Stimulated activated CD8-positive, alpha-beta memory T cell treated with anti-CD3 and anti-CD28 coated beads, Interleukin-15, amount 100 ng/mL, for 4 hours (primary cell): ENCODE measurements at places on chromosomes 6 and 20.

DNA sequence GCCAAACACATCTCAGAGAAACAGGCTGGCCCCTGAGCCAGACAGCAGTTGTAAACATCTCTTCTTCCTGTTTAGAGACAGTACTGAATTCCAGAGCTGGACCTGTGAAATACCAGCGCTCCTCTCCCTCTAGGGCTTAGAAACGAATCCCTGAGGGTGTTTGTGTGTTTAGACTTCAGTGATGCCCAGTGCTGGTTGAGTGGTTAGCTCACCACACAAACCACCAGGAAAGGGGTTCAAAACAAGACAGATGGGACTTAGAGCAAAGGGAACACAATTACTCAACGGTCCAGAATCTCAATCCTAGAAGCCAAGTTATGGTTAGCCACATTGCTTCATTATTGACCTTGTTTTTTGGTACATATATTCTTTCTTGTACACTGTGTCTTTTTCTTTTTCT is 108.7 kb upstream of the TMEM170B start:
- no peak for DNase-seq

DNA sequence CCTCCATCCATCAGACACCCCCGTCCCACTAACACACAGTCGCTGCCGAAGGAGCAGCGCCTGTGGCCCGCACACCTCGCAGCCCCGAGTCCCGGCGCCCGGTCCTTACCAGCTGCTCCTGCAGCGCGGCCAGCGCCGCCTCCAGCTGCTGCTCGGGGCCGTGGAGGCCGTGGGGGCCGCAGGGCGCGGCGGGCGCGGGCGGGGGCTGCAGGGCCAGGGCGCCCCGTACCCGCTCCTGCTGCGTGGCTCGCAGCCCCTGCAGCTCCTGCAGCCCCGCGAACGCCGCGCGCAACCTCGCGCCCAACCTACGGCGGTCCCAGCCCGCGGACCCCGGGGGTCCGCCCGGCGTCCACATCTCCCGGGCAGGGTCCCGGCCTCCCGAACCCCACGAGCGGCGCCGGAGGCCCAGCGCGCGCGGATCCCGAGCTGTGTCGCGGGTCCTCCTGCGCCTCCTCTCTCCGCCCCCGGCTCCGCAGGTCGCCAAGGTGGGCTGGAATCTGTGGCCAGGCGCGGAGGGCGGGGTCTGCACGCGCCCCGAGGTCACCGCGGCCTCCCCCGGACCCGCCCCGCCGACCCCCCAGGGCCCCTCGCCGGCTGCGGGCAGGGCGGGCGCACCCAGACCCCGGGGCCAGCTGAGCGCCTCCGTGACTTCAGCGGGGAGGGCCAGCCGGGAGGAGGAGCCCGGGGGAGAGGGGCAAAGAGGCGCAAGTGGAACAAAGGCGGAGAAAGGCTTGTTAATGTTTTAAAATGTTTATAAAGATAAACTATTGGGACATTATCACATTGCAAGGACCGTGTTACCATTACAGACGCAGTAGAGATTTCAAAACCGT is at the start of gene DACT2:
Gene DACT2, minus strand, starts transcription at position 499 of the 833 bp plus-strand sequence. Its CDS starts 144 bp downstream, at position 355.
- DNase-seq = no peak

DNA sequence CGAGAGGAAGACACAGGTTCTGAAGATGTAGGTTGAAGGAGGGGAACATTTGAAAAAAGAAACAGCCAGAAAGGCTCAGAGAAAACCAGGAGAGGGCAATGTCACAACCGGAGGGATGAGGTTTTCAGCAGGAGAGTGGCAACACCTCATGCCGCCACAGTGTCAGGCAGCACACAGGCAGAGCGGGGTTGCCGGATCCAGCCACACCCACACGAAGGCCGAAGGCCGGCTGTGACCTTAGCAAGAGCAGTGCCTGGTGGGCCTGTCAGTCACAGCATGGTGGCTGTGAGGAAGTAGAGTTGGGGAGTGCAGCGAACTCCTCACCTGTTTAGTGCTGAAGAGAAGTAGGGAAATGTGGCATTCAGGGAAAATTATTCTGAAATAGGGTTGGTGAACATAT is 14.0 kb downstream of the HDDC2 start:
- no peak for DNase-seq

DNA sequence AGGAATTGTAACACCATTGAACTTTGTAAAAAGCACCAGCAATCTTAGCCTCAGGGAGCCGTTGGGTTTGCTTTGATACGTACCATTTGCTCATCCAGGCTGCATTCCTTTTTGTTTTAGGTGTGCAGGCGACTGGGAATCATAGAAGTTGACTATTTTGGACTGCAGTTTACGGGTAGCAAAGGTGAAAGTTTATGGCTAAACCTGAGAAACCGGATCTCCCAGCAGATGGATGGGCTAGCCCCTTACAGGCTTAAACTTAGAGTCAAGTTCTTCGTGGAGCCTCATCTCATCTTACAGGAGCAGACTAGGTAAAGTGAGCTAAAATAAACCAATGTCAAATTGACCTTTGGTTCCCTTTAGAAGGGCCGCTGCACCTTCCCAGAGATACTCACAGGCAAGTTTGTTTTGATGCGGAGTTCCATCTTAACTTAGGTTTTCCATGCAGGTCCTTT is 1.6 kb downstream of the MYLIP start:
- DNase-seq = no peak

DNA sequence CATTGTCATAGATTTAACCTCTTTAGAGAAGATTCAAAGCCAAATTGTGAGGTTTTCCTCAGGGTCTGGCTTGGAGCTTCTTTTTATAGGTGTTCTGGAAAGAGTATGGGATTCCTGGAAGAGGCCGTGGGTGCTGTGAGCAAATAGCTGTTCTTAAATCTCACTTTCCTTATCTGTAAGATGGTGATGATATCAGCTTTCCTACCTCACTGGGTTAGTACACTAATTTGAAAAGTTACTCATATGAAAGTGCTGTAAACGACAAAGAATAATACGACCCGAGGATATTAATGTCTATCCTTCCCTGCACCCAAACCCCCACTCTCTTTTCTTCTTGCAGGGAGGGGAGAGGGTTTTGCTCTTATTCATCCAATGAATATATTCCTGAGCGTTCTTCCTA is 116.9 kb upstream of the ENPP5 start:
- no peak for DNase-seq

DNA sequence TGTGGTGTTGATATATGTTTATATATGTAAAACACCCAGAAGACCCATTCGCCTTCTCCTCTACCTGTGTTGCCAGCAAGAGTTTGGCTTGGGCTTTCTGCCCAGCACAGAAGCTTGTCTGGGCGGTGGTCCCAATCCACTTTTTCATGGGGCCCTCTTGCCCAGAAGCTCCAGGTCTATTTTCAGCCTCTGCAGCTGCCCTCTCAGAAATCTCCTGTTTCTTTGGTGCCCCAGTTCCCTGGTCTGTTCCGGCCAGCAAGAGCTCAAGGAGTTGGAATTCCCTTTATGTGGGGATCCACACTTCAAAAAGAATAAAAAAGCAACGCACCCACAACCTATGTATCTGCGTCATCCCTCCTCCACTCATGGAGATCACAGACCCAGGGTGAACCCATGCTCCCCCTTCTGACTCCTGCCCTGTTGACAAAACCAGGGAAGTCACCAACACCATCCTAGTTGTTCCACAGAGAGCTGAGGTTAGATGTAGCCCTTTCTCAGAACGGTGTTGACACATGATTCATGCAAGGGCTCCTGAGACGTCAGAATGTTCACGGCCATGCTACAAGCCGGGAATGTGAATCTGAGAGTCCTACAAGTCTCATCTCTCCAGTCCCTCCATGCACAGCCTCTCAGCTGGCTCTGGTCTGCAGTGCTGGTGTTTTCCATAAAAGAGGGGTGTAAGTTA is 156.8 kb upstream of the RIN2 start:
- no peak for DNase-seq

- no peak for DNase-seq
These were observed 7.5 kb downstream of the KIF25 start for GRCh38 chr6:168004945-168005344.

DNA sequence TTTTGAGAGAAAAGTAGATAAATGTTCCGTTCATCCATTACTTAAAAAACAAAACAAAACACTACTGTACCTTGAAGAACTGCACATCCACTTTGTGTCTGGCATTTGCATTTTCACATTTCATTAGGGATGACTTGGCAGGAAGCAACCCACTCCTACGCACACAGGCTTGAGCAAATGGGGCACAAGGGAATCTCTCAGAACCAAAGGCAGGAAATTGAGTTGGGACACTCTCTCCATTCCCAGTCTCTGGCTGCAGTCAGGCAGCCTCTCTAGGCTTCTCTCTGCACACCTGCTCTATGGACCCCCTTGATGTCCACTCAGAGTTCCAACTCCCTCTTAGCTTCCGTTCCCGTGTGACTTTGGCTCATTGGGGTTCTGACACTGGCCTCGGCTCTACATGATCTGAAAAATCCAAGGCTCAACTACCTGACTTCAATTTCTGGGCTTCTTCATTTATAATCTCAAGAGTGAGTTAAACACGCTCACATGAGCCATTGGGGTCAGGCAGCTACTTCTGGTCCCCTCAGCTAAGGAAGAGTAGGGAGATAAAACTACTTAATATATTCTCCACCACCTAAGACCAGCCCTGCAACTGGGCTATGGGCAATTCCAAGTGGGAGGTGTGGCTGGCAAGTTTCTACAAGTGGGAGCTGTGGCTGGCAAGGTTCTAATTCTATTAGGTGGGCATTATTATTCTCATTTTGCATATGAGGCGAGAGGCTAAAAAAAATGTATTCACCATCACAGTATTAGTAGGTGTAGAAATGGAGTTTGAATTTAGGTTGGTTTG is 251.9 kb downstream of the SOD2 start:
- DNase-seq = no peak

DNA sequence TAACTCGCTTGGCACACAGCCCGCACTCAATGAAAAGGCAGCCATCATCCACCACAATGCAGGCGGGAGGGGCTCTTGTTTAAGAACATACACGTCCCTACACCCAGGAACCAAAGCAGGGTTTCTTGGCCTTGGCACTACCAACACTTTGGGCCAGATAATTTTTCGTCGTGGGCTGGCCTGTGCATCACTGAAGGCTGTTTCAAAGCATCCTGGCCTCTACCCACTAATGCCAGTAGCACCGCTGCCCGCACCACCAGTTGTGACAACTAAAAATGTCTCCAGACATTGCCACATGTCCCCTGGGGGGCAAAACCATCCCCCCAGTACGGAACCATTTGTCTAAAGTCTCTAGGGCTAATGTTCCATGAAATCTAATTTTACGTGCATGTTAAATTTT is 13.0 kb downstream of the UQCC2 start:
- no peak for DNase-seq

GRCh38 chr20:17651760-17652388 is 30.2 kb downstream of the RRBP1 start:
- DNase-seq = no peak

DNA sequence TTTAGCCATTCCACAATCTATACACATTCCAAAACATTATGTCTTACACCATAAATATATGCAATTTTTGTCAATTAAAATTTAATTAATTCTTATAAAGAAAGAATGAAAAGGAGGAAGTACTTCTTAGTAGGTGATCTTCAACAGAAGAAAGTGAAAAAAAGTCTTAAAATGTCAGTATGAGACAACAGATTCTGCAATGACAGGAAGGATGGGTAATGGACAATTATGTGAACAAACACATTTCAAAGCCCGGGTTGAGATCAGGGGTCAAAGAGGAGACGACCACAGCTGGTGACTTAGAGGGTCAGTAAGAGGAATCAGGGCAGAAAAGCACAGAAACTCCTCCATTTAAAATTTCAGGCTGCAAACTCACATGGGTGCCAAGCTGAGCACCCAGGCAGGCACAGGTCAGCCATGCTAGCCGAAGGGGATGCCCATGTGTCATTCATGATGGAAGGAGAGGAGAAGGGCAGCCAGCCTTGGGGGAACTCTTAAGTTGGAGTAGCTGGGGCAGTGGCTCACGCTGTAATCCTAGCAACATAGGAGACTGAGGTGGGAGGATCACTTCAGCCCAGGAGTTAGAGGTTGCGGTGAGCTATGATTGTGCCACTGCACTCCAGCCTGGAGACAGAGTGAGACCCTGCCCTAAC is 11.0 kb downstream of the VSX1 start:
- no peak for DNase-seq

DNA sequence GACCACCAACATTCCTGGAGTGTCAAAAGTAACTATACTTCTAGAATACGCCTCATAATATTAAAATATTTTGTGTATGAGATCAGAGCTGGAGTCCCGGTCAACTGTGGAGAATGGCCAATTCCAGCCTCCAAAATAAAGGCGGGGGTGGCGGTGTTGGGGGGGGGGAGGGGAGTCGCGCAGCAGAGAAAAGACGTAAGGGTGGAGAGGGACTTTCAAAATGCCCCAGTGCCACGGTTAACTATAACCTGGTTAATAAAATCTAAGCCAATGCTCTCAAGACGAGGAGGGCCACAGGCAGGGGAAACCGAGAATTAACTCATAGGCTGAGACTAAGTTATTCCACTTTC is 1.3 kb downstream of the NUP153 start:
- no peak for DNase-seq
